ENCODE measurements at places on chromosomes 12 and 14.

GRCh38 chr14:105939810-105940508, 413.6 kb downstream of the TMEM121 start:
- DNase-seq = no peak

- DNase-seq = no peak
These were observed 58.9 kb downstream of the USP15 start for GRCh38 chr12:62319058-62319457.

- no peak for DNase-seq
These were observed 26.5 kb upstream of the POC1B start for GRCh38 chr12:89552376-89552775.

DNA sequence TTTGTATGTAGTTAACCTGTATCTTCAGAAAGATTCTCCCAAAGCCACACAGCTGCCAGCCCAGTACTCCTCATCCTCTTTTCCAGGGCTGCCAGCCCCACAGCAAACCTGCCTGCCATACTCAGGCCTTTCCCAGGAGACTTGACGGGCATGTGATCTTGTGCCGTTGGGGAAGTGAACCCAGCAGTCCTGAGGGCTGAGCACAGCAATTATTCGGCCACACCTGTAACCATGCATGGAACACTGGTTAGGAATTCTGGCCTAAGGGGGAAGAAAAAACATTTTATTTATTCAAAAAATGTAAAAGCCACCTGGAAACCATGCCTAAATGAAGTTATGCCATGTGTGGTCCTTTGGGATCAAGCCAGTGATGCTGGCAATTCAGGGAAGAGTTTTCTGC, 145.3 kb downstream of the GRIN2B start:
- no peak for DNase-seq

GRCh38 chr14:105487986-105488777, 1.5 kb downstream of the CRIP1 start:
- DNase-seq = no peak

DNA sequence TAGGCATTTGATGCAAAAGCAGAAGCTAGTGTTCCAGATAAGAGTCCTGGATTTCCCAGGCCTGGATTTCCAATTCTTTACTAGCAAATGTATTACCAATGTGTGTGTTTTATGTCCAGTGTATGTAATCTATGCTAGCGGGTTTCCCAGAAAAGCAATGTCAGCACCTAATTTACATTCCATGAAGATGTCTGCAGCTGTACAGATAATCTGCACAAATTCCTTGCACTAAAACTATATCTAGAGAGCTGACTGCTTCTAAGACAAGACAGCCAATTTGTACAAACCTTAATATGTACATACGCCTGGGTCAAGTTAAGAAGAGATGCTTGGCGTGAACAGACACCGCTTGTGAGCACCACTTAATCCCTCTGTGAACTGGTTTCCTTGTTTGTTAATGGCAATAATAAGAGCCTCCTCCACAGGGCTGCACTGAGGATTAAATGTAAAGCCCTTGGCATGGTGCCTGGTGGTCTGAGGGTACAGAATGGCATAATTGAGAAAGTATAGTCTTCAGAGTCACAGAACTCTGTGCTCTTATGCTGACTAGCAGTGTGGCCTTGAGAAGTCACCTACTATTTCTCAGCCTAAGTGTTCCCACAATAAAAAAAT, 185.6 kb downstream of the EPS8 start:
- DNase-seq = no peak

DNA sequence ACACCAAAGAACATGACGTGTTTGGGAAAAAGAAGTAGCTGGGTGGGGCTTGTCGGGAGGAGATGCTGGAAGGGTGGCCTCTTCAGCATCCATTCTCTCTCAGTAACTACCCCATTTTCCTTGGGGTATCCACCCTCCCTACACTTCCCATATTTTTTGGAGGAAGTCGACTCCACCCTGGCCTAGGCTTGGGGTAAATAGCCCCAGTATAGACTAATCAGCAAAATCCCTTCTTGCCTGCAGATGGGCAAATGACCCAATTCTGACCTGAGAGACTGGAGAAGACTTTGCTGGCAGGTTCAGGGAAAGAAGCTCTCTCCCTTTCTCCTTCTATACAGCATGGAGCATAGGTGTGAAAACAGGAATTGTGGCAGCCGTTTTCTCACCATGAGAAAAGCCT, 28.5 kb upstream of the JDP2 start:
- DNase-seq = no peak

DNA sequence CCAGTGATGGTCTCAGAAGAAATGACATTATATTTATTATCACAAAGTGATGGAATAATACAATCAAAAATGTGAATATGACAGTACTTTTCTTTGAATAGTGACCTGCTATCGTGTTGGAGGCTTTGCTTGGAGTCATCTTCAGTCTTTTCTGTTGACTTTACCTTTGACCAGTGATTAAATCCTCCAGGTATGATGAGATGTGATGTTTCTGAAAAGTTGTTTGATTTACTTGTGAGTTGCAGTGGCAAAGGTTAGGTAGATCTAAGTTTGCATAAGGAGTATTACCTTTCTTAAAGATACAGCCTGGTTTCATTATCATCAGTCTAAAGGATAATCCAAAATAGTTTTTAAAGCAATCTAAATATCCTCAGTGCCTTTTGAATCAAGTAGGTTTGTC, 4.6 kb downstream of the TCP11L2 start:
- no peak for DNase-seq

GRCh38 chr12:10701131-10701681, 21.9 kb downstream of the YBX3 start:
- DNase-seq = no peak

DNA sequence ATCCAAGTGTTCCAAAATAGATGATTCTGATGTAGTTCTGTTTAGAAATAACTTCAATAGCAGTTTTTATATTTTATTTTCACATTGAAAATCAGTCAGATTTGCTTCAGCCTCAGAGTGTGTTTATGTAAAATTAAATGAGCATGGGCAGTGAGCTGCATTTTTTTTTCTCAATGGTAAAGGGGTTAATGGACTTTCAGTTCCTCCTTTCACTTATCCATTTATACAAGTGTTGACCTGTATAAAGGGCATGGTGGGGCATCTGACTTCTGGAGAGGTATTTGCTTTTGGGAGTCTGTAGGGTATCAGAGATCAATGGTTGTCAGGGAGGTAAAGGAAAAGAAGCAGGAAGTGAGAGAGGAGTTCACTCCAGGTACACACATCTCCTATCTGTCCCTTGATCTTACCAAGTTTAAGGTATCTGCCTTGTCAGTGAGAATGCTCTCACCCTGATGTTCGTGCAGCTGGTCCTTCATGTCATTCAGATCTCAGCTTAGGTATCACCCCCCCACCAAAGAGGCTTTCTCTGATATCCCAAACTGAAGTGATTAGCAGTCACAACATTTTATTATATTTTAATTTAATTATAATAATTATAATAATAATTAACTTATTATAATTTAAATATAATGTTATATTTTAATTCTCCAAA, 181.6 kb upstream of the LMNTD1 start:
- DNase-seq = peak; percentile 8

DNA sequence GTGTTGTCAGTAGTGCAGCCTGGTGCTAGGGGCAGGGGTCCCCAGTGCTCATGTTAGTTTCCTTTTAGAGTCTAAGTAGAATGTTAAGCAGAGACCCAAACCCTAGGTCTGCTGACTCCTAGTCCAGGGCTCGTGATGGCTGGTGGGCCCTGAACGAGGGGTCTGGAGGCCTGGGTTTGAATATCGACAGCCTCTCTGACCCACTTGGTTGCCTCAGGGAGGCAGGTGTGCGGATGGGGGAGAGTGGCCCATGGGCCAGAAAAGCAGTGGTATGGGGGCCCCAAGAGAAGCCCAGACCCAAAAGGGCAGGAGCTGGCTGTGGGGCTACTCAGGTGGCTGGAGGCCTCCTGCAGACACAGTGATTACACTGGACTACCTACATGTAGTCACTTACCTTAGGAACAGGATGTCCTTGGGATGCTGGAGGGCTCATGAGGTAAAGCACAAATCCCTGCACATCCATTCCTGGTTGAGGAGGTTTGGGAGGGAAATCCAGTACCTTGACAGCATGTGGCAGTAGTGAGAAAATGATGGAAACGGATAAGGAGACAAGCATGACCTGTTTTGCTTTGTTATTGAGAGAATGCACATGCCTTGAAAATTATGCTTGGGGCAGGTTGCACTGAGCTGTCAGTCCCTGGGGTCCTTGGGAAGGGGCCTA, 1.7 kb upstream of the SLC25A29 start:
- DNase-seq = no peak

DNA sequence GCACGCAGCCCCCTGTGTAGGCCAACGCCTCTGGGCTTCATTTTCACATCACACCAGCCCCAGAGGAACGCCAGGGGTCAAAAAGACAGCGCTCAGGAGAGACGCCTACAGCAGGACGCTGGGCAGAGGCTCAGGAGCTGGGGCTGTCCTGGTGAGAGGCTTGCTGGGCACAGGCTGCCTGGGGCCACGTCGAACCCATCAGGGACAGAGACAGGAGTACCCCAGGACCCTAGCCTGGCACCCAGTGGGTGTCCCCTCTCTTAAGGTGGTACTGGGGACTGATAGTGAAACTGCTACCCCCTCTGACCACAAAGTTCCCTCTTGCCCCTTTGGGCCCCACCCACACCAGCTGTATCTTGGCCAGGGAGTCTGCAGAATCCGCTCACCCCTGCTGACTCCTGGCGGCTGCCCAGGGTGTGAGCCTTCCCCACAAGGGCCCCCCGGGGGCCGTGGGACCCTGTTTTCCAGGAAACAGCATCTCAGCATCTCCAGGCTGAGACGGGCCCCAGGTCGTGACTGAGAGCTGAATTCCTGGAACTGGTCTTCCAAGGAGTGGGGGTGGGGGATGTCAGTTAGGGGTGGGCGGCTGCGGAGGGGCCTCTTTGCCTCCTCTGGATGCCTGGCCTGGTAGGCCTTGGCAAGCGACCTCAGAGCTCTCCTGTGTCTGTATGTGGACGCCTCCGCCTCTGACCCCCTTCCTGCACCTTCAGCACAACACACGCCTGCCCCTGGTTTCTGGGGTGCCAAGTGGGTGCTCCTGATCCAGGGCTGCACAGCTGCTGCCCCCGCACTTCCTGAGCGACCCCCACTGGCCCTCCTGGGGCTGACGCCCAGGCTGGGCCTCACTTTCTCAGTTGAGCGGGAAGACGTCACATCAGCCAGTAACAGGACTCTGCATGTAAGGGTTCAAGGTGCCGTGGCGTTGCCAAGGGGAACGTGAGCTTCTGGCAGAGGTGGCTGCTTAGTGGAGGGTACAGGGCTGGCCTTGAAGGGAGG, 321.9 kb upstream of the RTL1 start:
- DNase-seq = no peak

DNA sequence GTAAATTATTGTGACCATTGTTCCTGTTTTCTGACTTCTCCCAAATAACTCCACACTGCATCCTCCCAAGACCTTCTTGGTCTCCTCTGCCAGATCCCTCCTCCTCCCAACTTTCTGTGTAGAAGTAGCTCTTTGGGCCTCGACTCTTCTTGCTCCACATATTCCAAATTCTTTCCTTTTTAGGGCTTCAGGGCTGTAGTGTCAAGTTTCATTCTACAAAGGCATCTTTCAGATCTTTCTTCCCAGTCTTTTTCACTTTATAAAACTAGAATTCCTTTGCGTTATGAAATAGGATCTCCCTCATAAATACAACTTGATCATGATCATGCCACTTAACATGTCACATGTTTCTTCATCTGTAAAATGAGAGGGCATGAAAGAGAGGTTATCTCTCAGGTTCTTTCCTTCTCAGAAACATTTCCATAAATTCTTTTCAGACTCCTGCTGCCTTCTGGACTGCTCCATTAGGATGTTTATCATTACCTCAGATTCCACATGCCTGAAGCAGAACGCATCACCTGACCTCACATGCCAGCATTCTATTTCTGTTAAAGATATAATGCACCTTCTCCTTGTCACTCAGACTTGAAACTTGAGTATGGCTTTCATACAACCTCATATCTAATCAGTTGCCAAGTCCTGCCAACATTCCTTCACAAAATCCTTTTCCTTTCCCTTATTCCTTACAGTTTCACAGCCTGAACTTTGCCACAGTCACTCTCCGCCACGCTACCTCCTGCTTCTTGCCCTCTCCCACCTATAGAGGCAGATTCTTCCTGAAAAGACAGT, 8.5 kb downstream of the SLC38A1 start:
- no peak for DNase-seq

GRCh38 chr12:76186131-76186906, 101.8 kb upstream of the NAP1L1 start:
- no peak for DNase-seq

- no peak for DNase-seq
These were observed 16.8 kb downstream of the MOK start for GRCh38 chr14:102288139-102288538.

DNA sequence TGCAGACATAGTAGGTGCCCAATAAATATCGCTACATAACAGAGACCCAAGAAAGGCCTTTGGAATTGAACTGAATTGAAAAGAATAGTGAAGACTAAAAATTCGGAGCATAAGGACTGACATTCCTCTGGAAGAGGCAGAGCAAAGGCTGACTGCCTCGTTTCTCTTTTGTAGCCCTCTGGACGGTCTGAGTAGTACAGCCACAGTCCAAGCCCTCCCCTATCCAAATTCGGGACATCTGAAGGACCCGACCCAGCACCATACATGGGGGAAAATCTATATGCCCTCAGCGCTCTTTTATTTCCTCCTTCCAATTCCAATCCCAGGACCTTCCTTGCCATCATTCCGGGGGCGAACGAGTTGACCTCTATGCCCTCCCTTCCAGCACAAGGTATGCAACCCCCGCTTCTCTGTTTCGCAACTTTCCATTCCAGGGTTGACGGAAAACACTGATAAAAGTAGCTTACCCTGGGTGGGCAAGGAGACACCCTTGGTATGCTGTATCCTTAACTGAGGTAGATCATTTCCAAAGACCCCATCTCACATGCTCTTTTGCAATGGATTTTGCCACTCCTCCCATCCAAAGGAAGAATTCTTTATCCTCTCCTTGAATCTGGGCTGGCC, 127.4 kb upstream of the MAP1LC3B2 start:
- no peak for DNase-seq

- DNase-seq = no peak
These were observed 53.5 kb downstream of the FBRSL1 start for GRCh38 chr12:132543298-132544079.

DNA sequence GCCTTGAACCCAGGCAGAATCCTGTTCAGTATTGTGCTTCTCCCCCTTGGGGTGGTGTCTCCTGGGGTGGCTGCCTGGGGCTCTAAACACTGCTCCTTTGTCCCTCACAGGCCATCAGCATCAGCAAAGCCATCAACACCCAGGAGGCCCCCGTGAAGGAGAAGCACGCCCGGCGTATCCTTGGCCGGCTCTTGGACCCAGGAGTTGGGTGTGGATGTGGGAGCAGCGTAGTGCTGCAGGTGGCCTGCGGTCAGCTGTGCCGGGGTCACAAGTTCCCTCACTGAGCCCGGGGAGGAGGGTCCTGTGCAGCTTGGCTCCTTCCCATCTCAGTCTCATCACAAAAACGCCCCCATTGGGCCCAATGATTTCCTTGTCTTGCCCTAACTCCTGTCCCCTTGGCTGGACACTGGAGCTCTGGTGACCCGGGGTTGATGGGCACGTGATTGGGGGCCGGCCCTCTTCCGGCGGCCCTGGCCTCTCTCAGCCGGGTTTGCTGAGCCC, 12.7 kb downstream of the HIP1R start:
- DNase-seq = no peak

GRCh38 chr14:96251656-96252155, 4.3 kb upstream of the BDKRB1 start:
- DNase-seq = no peak

Data from GM20000 (cell line).